ENCODE measurements at places on chromosomes 3 and 15.

- no peak for DNase-seq
These were observed 491.1 kb downstream of the ZNF385D start for GRCh38 chr3:21259896-21260295.

GRCh38 chr15:43250785-43251184 lies 15.9 kb downstream of the TGM5 start:
- no peak for DNase-seq

DNA sequence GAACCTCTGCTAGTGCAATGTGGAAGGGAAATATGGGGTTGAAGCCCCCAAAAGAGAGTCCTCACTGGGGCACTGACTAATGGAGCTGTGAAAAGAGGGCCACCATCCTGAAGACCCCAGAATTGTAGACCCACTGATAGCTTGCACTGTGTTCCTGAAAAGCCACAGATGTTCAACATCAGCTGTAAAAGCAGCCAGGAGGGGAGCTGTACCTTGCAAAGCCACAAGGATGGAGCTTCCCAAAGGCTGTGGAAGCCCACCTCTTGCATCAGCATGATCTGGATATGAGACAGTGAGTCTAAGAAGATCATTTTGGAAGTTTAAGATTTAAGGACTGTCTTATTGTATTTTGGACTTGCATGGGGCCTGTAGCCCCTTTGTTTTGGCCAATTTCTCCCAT lies 125.8 kb upstream of the TGFBR2 start:
- DNase-seq = no peak

GRCh38 chr15:41512940-41513505 lies 604 bp downstream of the LTK start:
- DNase-seq = no peak

DNA sequence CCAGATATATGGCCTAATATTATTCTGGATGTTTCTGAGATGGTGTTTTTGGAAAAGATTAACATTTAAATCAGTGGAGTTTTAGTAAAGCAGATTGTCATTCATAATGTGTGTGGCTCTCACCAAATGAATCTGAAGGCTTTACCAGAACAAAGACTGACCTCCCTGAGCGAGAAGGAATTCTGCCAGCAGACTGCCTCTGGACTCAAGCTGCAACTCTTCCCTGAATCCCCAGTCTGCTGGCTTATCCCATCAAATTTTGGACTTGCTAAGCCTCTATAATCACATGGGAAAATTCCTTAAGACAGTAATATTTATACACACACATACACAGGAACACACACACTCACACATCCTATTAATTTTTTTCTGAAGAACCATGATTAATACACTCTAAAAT lies 102.3 kb downstream of the FAM174B start:
- DNase-seq = no peak

DNA sequence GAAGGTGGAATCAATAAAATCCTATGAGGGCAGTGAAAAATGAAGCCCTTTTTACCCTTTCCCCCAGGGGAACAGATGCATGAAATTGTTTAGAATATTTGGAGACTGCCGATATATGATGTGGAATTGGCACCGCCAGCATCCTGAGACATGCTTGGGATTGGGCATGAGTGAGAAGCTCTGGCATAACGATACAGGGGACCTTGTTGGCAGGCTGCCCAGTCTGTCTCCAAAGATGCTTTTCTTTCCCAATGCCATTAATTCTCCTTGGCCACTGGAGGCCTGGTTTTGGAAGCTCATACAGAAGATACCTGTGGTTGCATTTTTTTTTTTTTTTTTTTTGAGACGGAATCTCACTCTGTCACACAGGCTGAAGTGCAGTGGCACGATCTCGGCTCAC lies 800.6 kb upstream of the LMCD1 start:
- DNase-seq = no peak

DNA sequence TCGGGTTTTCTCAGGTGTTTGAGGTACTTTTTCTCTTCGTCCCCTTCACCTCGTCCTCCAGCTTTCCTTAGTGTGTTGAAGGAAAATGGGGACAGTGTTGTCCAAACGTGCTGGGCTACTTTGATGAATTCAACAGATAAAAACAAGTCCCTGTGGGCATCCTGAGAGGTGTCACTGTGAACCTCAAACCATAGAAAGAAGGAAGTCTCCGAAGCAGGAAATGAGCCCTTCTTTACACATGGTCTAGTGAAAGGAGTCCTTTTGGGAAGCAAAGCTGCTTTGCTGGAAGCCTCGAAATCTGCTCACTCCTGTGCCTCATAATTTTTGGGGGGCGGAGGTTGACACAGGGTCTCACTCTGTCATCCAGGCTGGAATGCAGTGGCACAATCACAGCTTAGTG lies 10.6 kb downstream of the IL17RB start:
- no peak for DNase-seq

DNA sequence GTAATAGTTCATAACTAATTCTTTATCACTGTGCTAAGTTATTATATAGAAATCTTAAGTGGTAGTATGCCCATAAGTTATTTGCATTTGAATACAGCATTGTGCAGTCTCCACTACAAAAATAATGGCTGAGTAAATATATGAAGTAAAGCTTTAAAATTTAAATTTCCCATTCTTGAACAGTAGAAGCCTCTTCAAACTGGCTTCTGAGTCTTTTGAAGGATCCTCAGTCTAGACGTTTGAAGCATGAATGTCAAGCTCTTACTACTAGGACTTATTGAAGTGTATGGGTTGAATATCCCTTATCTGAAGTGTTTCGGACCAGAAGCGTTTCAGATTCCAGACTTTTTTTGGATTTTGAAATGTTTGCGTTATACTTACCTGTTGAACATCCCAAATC lies 16.3 kb downstream of the MORF4L1 start:
- no peak for DNase-seq
